ENCODE measurements at places on chromosomes 12 and 14.

- no peak for DNase-seq
Observed at GRCh38 chr12:77339610-77340009, 274.2 kb upstream of the E2F7 start.

- no peak for DNase-seq
Observed at GRCh38 chr12:7154901-7155470, 24.8 kb downstream of the CLSTN3 start.

- no peak for DNase-seq
Observed at GRCh38 chr12:24011927-24012507, 62.5 kb upstream of the SOX5 start.

DNA sequence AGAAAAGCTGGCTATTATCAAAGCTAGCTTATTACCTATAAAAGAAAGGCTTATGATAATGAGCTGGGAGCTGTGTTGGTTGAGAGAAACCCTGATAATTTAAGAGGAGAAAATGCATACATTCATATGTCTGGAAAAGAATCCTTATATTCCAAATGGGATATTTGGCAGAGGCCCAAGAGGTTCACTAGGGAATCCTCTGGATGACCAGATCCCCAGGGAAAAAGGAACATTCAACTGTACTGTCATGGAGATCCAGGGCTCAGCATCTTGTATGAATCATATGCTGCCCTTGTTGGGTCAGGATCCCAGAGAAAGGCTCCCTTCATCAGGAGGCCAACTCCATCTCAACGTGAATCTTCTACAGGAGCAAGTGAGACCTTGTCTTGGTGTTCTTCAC is 16.6 kb upstream of the FBXO34 start:
- DNase-seq: no peak

GRCh38 chr14:98816195-98816594 is 455.8 kb downstream of the BCL11B start:
- no peak for DNase-seq

- DNase-seq: no peak
Observed at GRCh38 chr12:121712190-121712460, 427 bp upstream of the TMEM120B start.

GRCh38 chr14:69688299-69688649 is 76.9 kb downstream of the SUSD6 start:
- no peak for DNase-seq

DNA sequence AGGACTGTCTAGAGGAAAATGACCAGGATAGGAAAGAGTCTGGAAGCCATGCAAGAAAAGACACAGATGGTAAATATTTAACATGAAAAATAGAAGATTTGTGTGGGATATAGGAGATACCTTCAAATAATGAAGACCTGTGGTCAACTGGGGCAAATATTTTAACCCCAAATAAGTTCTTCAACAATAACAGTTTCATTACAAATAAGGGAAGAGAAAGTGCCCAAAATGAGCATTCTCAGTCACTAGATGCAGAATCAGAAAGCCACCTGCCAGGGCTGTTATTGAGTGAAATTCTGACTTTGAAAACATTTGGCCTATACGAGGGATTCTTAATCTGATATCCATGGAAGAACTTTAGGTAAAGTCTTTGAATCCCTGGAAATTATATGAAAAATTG is 231.2 kb upstream of the PLEKHG7 start:
- DNase-seq: no peak

GRCh38 chr14:74618078-74618952 is 6.3 kb upstream of the LTBP2 start:
- peak; percentile 50 for DNase-seq

DNA sequence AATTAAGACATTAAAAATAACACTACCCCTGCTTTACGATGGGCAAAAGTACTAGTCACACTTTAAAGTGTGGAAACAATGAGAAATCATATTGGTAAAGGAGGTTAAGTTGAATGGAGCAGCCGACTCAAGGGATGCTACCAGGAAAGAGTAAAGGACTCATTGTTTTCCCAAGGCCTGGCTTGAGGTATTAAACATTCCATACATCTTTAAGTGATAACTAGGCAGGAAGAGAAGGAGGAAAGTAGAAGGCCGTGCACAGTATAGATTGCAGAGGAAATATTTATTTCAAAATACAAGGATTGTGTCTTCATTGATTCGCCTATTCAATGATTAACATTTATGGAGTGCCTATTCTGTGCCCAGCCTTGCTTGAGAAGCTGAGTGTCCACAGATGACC is 20.6 kb upstream of the YARS2 start:
- DNase-seq: no peak

DNA sequence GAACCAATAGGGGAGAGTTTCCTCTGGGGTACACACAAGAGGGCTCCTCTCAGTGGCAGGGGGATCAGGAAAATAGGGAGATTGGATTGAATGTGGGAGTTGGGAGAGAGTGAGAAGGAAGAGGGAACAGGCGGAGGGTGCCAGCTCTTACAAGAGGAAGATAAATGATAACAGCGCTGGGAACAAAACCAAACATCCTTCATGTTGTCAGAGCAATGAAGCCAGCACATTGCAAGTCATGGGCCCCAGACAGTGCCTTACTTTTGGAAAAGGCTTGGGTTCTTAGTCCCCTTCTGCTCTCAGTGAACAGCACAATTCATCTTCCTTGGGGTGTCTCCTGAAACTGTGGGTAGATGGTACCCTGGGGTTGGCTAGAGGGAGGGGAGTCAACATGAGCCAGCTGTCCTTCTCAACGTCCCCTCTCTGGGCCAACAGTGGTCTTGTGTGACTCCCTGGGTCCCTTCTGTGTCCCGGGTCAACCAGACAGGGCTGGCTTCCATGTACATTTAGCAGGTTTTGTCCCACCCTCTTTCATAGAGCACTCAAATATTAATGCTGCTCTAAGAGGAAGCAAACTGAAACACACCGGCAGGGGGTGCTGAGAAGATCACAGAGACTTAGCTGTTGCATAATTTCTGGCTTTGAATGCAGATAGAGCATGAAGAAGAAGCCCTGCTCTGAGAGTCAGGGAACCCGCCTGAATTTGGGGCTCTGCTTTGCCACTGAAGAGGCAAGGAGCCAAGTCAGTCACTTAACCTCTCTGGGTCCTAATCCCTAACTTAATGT is 138.5 kb downstream of the ESRRB start:
- no peak for DNase-seq

DNA sequence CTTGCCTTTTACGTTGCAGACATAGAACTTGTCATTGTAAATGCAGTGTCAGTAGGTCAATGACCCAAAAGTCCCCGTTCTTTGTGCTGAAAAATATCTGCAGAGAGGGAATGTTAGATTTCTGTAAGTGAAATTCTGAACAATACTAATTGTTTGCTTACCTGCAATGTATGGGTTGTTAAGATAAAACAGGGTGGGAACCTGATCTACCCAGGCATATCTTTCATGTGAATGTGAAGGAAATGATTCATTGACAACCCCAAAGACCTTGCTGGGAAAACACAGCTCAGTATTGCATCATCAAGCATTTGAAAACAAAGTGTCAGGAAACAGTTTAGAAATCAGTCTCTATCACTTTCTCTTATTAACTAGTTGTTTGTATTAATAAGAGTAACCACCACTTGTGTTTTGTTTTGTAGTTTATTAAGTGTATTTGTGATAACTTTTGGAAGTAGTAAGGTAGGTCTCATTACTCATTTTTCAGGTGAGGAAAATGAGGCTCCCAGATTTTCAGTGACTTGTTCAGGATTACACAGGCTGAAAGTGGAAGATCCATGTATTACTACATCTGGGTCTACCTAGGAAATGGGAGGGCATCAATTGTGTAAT is 57.9 kb upstream of the SLC38A2 start:
- no peak for DNase-seq

- DNase-seq: no peak
Observed at GRCh38 chr14:61260939-61261776, 20.0 kb downstream of the TMEM30B start.

DNA sequence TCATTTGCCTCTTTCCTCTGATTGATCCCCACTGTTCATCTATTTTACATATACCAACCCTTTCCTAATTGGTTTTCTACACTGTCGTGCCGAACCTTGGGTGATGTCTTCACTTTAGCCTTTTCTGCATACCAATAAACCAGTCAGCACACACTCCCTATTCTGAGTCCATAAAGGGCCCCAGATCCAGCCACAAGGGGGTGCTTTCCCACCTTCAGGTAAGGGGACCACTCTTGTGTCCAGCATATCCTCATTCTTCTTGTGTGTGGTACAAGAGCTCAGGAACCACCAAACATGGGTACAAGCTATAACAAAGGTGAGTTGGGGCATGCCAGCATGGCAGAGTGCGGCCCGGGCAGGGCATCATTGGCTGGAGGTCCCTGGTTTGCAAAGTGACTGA is 859.8 kb downstream of the FSCB start:
- no peak for DNase-seq

DNA sequence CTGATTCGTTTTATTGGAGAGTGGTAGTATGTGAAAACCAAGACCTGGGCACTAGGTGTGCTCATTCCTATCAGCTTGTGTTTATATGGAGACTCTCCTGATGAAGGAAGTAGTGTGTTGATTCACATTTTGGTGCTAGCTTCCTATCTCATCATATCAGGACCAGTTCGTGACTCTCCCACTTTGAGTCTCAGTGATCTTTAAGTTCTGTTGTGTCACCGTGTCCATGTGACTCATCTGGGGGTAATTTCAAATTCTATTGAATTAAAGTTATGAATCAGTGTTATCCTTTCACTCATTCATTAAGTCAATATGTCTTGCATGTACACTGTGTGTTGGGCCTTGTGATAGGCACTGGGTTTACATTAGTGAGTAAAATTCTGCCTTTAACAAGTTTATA is 180.2 kb downstream of the CACNA1C start:
- no peak for DNase-seq

GRCh38 chr14:50395448-50395847 is 1.2 kb downstream of the CDKL1 start:
- DNase-seq: no peak

All from stimulated activated CD8-positive, alpha-beta memory T cell treated with anti-CD3 and anti-CD28 coated beads, Interleukin-4, amount 100 ng/mL, for 1 hour (primary cell).